ENCODE measurements at places on chromosomes 12 and 14.

DNA sequence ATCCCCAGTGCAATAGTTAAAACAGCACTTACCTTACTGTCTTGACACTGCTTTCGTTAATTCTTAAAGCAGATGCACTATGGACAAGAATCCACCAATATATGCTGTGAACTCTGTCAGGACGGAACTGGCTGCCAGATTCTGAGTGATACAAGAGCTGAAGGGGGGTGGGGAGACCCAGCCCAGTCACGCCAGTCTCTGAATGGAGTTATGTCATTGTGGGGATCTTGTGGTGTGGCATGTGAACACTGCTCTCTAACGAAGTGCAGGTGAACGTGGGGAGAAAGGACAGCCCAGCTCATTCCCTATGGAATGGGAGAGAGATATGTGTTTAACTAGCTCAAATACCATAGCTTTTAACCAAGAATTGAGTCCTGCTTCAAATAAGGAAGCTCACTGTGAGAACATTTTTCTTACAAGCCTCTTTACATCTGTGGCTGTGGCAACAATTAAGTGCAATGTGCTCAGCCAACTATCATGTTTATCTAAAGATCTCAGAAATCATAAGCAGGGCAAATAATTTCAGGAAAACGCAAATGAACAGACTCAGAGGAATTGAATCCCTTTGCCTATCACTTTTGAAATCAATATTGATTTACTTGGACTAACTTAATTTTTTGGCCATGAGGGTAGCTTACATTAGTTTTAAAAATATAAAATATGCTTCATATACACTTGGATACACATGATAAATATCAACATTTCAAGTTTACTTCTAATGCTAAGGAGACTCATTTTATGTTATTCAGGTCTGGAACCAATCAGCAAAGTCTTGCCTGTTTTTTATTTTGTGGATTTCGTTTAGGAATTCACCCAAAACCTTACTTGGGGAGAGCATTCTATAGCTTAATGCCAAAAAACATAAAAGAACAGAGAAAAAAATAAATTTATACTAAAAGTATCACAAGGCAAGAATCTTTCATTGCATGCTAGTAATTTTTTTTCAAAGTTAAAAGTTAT, at the start of gene LUM:
Gene LUM, minus strand, starts transcription at position 129 of the 960 bp plus-strand sequence. CDS start 2,515 bp downstream, outside the sequence.
- DNase-seq = no peak

- DNase-seq = no peak
Observed at GRCh38 chr12:131281016-131281415, 327.3 kb downstream of the ADGRD1 start.

DNA sequence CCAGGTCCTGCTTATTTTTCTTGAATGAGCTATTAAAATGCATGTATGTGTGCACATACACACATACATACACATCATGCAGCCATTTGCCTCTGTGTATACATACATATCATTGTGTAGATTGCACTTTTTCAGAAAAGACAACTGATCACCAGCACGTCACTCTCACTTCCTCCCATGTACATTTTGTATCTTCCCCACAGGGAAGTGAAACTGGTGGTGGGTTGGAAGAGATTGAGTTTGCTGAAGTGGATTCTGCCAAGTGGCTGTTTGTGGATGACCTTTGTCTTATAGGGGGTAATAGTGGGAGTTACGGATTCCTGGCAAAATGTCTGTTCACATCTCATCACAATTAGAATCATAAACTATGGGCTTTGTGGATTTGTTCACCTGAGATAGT, 448.6 kb downstream of the RAD51B start:
- no peak for DNase-seq

- DNase-seq = no peak
Observed at GRCh38 chr12:107992029-107992428, 137.1 kb upstream of the WSCD2 start.

DNA sequence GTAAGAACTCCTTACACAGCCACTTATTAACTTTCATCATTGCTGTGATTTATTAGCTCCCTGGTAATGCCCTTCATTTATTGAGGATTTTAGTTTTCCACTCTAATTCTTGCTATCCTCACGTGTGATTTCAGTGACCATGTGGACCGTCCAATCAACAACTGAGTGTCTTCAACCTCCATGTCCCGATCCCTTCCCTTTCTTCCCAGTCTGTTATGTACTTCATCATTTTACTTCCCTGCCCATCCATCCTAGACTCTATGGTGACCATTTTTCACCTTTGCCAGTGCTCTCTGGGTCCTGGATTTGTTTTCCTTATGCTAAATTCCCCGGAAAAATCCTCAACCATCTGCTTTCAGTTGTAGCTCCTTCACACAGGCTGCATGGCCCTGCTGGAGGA, 111.0 kb downstream of the MSRB3 start:
- DNase-seq = no peak

DNA sequence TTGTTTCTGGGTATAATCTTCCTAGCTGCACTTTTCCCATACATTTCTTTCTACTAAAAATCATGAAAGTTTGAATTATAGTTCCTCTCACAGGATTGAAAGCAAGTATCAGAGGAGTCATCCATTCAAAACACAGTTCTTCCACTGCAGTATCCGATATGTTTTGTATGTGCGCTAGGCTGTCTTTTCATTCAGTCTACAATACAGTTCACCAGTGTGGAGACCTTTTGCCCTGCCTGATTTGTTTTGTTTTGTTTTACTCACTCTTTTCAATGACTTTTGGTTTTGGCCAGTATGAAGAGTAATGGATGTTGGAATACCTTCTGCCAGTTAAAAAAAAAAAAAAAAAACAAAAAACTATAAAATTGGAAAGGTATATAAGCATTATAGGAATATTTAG, 91.4 kb downstream of the FGD4 start:
- DNase-seq = no peak

- peak; percentile 80 for DNase-seq
Observed at GRCh38 chr14:49598485-49599300, at the start of gene LRR1. TSS of gene LRR1 (plus strand) at chr14:49598940. CDS start at chr14:49599021, 81 bp downstream.

DNA sequence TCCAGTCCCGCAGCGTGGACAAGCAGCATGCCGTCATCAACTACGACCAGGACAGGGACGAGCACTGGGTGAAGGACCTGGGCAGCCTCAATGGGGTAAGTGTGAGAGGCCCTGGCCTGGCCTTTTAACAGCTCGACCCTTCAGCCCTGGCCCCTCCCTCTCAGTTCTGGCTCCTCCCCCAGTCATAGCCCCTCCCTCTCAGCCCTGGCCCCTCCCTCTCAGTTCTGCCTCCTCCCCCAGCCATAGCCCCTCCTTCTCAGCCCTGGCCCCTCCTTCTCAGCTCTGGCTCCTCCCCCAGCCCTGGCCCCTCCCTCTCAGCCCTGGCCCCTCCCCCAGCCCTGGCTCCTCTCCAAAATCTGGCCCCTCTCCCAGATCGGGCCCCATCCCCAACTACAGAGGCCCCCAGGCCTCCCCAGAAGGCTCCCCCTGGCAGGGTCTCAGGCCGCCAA, 11.2 kb downstream of the CEP170B start:
- peak; percentile 35 for DNase-seq

DNA sequence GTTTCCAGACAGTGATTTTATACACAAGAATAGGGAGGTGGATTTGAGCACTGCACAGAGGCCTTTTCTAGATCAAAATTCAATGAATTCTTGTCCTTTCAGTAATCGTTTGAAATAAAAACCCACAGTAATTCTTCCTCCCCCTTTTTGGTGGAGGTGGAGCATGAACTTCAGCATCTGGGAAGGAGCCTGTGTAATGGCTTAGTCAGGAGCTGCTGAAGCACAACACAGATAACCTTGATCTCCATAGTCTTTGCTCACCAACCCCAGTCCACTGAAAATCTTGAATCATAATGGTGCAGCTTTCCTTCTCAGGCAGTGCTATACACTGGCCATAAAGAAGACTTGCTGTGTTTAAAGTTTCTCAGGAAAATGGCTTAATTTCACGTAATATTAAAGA, 6.4 kb upstream of the TBPL2 start:
- no peak for DNase-seq

DNA sequence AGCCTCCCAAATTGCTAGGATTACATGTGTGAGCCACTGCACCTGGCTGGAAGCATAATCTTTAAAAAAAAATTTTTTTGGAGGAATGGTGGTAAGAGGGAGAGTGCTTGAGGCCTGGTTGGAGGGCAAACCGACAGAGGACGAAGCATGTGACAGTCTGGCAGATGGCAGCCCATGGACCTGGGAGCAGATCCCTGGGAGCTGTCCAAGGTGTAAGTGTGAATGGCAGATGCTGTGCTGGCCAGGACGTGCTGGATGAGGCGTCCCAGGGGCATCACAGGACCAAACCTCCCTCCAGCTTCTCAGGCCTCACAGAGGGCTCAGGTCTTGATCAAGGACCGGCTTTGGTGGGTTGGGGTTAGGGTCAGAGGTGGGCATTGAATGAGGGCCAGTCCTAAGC, 128.4 kb upstream of the NCOR2 start:
- no peak for DNase-seq

DNA sequence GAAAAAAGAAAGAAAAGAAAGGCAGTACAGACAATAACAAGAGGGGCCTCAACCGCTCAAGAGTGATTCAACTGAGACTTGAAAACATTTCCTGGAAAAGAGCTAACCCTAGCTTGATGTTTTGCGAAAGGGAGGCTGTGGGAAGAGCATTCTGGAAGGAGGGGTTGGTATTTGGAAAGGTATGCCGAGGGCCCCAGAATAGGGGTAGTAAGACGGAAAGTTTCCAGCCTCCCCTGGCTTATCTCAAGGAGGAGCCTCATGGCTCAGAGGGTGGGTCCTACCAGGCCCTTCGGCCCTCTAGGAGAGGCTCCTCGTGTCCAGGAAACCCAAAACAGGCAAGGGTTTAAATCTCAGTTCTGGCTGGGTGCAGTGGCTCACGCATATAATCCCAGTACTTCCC, 8.4 kb downstream of the RNU4-2 start:
- no peak for DNase-seq

DNA sequence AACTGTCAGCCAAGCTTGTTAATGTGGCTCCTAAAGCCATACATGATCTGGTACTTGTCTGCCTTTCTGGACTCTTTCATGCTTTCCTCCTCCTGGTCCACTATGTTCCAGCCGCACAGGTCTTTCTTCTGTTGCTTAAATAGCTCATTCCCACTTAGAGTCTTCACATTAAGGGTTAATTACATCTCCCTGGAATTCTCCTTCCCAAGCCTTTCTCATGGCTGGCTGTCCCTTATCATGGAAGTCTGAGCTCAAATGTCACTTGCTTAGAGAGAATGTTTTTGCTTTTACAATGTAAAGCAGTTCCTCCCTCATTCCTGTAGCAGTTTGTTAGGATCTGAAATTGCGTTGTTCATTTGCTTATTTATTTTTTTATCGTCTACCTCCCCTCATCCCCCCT, 199.6 kb downstream of the TRHDE start:
- no peak for DNase-seq

- peak; percentile 31 for DNase-seq
Observed at GRCh38 chr14:20609215-20610001, 18.2 kb upstream of the RNASE12 start.

DNA sequence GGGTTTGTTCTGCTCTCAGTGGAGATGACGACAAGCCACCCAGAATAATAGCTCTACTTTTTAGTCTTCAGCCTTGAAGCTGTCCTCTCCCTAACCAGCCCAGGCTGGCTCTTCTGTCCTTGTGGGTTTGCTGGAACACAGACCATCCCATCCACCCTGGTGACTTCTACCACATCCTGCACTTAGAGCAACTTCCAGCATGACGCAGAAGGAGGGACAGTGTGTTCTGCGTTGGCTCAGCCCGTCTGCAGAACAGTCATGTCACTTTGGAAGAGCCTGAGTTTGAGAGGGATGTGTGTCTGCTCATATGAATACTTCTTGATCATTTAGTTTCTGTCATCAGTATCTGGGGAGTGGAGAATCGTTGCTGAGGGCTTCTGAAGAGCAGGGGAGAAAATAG, 198.0 kb downstream of the CACNA1C start:
- DNase-seq = no peak

- DNase-seq = peak; percentile 51
Observed at GRCh38 chr12:12482150-12482761, 80.4 kb downstream of the DUSP16 start.

DNA sequence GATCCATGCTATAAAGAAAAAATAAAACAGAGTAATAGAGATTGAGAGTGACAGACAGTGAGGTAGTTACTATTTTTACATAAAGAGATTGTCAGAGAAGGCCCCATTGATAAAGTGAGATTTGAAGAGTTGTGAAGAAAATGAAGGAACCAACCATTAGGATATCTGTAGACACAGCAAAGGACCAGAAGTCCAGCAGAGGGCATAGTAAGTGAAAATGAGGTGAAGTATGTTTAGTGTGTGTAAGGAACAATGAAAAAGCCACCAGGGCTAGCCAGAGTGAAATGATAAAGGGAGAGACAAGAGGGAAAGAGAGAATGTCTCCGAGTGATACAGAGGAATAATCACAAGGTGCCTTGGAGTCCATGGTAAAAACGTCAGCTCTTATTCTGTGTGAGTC, 411.0 kb downstream of the NELL2 start:
- no peak for DNase-seq

DNA sequence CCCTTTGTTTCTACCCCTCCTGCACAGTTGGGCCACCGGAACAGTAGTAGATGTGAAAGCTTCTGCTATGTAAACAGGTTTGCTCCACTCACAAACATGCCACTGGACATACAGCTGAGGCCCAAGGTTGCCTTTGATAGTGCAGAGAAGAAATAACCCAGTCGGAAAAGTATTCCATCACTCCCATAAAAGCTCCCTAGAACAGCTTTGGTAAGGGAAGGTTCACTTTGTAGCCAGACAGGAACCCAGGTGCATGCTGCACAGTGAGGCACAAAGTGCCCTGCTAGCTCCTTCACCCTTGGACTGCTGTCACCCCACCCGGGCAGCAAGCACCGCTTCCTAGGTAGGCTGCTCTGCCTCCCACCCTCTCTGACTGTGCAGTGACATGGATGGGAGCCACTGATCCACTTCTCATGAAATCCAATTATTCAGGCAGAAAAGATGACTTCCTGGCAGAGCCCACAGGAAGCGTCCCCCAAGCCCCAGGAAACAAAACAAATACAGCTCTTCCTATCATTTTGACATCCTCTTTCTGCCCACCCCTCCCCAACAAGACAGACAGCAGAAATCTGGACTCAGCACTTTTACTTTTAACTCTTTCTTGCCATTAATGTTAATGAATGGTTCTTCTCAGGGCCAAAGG, 100.2 kb downstream of the SRGAP1 start:
- DNase-seq = no peak

DNA sequence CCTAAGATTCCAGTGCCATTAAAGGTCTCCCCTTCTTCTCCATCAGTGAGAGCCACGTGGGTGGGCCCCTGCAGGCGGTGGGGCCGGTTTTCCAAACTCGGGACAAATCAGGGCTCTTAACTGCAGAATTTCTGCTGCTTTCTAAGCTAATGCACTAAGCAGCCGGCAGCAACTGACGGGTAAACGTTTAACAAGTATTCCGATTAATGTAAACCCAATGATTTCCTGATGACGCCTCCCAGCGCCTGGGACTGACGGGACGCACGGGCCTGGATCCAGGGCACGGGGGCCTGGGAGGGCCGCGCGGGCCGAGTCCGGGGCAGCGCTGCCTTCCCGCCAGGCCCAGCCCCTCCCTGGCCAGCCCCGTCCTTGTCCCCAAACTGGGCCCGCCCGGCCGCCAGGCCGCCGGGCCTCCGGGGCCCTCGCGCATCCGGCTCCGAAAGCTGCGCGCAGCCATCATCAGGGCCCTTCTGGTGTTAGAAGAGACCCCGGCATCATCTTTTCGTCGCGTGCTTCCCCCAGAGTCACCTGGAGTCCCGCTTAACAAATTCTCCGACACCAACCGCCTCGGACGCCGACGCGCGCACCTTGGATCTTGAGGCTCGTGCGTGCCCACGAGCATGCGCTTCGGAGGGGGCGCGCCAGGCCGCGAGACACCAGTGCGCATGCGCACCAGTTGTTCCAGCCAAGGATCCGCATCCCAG, at the start of gene MLH3:
Gene MLH3, minus strand, starts transcription at position 616 of the 704 bp plus-strand sequence. CDS start 1,812 bp downstream, outside the sequence.
- peak; percentile 64 for DNase-seq

GRCh38 chr14:83744891-83745290, 1785.1 kb upstream of the FLRT2 start:
- DNase-seq = no peak

GRCh38 chr14:52862632-52863333, 71.4 kb upstream of the GNPNAT1 start:
- no peak for DNase-seq
